ENCODE measurements at places on chromosomes 2 and 18.

GRCh38 chr2:205138735-205139134 lies 543.6 kb upstream of the NRP2 start:
- no peak for DNase-seq

- DNase-seq = no peak
These were observed 66.3 kb upstream of the NABP1 start for GRCh38 chr2:191611614-191612013.

- no peak for DNase-seq
These were observed 20.4 kb upstream of the LYG2 start for GRCh38 chr2:99275882-99276281.

DNA sequence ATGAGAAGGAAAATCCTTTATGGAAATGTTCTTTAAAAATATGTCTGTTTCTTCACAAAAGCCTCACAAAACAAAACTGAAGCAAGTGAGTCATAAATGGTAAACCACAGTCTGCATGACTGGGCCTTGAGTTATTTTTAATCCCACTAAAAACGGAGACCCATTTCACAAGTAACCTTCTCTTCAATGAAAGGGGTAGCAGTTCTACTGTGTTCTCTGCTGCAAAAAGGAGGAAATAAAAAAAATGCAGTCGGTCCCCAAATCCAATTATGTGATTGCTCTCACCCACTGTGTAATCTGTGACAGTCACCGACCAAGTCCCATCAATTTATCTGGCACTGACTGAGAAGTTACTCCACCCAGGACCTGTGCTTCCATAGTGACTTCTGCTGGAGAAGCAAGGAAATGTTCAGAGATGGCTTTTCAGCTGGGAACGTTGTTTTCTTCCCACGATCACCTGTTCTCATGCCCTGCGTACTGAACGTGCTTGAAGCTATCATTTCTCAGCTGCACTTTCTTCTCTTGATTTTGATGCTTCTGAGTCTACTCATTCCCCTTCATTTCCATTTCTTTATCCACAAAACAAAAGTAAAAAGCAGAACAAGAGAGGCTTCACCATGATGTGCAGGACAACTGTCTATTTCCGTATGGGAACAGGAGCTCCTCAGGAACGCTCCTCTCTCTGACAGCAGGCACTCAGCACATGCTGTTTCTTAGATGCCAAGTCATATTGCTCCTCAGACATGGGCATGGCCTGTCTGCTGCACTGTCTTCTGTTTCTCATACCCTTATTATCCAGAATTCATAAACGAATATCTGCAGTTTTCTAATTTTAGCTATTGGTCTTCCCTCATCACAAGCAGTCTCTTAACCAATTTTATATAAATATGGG lies 80.0 kb upstream of the TMEM200C start:
- no peak for DNase-seq

DNA sequence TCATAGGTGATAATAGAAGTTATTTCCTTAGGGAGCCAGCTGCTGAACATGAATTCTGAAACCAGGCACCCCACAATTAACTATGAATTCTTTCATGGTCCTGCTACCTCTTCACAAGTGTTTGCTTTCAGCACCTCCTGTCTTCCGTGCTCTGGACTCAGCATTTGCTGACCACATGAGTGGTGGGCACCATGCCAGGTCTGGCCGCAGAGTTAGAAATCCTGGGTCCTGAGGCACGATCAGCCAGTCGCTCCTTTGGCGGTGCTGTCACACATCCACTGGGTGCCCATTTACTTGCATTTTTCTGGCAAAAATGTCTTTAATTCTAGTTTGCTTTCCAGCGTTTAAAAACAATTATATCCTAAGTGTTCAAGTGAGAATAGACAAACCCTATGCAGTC lies 196.4 kb upstream of the PXDN start:
- DNase-seq = no peak

DNA sequence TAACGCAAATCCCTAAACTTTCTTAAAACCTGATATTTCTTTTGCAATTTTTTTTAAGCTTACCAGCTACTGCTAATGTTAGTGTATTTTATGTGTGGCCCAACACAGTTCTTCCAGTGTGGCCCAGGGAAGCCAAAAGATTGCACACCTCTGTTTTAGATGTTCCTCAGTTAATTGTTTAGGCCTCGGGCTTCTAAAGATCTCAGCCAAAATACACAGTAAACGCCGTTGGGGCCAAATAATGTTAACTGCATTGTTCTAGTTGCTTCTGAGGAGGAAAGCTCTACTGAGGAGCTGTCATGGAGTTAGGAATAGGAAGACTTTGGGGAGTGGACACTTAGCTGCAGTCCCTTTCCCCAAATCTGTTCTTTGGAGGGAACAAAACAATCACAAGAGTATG lies 2.0 kb downstream of the HSPE1 start:
- no peak for DNase-seq

GRCh38 chr18:76487782-76488181 lies 7.3 kb downstream of the ZNF516 start:
- DNase-seq = no peak

- DNase-seq = no peak
These were observed 69.2 kb downstream of the PRELID3A start for GRCh38 chr18:12476955-12477354.

DNA sequence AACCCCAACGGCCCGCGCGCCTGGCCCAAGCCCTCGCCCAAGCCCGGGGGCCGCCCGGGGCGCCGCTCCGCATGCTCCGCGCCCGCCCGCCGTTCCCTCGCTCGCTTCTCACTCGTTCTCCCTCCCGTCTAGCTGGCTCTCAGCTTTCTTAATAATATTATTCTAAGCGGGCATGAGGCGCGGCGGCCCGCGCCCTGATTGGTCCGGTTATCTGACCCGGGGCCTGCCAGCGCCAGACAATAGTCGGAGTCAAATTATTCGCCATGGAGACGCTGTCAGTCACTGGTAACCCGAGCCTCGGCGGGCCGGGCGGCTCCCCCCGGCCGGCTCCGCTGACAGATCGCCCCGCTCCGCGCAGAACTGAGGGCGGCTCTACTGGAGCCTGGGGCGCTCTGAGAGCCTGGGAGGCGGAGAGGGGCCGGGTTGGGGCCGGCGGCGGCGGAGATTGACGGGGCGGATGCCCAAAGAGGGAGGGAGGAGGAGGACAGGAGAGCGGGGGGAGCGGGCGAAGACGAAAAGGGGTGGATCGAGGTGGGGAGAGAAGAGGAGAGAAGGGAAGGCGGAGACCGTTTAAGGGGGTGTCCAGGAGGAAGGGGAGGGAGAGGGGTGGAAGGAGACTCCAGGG lies at the start of gene SIX2:
Gene SIX2, minus strand, starts transcription at position 150 of the 625 bp plus-strand sequence. CDS start 342 bp downstream, outside the sequence.
- no peak for DNase-seq

DNA sequence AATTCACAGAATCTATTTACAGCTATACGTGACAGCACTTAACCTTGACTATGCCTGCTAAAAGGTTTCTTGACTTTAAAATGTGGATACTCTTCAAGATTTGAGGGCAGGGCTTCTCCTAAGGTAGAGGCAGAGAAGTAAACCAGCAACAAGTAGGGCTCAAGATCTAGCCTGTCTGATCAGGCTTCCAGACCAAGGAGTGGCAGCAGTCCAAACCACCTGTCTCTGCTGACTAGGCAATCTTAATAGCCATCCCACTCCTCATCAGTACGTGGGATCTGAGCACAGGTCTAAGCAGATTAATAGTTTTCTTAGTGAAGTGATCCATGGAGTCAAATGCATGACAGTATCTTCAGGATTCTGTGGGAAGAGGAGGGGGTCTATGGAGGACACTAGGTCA lies 100.4 kb downstream of the GPD2 start:
- DNase-seq = no peak

DNA sequence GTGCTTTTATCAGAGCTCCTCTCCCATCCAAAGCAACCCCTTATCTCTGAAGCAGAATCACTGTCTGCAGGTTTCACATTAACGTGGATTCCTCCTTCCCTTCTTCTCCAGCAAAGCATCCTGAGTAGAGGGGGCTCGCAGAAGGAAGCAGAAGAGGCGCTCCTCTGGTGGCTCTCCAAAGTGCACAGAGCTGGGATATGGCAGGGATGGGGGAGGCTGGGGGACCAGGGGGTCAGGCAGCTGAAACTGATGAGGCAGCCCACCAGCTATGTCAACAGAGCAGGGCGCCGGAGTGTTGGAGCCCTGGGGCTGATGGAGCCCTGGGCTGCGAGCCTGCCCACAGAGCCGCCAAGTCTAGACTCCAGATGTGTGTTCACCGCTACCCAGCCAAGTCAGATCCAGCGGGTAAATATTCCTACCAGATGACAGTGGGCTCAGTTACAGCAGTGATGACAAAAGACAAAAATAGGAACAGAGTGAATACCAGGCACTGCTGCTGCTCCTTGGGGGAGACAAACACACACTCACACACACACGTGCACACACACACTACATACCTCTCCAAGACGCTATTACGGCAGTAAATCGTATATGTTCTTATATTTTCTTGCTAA lies 678.3 kb upstream of the ID2 start:
- no peak for DNase-seq

- DNase-seq = no peak
These were observed 391.8 kb upstream of the CRIM1 start for GRCh38 chr2:35963824-35964223.

DNA sequence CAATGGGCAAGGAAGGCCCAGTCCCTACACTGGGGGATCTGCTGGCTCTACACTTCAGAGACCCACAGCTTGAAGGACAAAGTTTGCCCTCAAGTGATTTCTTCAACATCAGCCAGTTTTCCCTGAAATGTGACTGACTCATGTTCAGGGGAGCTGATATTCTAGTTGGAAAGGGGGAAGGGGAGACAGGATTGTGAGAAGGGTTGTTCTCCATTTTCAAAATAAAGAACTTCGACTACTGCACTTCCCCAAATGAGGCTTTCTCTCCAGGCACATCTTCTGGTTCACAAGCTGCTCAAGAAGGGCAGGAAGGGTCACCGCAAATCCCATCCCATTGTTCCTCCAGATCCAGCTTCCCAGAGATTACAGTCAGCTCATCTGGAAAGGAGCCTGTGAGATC lies 117.6 kb downstream of the BCL2L11 start:
- no peak for DNase-seq

GRCh38 chr2:106078096-106078495 lies 116.0 kb downstream of the UXS1 start:
- no peak for DNase-seq

DNA sequence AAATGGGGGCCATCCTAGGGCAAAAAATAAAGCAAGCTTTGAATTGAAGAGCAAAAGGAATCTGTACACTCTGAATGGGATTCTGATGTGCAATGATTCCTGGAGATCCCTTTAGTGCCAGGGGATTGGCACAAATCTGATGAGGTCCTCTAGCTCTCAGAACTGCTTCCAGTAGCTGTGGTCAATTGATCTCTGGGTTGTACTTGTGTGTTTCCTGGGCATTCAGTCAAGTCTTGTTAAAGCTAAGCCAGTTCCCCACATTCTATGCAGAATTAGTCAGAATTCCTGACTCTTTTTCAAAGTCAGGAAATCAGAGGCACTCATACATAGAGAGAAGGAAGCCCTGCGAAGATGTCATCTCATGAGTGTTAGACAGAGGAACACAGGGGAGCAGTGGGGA lies 161.3 kb downstream of the DNER start:
- no peak for DNase-seq

GRCh38 chr2:219214141-219214540 lies 4.6 kb downstream of the ABCB6 start:
- DNase-seq = no peak

GRCh38 chr18:2150566-2150965 lies 420.7 kb downstream of the METTL4 start:
- DNase-seq = no peak

- DNase-seq = no peak
These were observed 593.5 kb downstream of the BCL11A start for GRCh38 chr2:59959944-59960343.

DNA sequence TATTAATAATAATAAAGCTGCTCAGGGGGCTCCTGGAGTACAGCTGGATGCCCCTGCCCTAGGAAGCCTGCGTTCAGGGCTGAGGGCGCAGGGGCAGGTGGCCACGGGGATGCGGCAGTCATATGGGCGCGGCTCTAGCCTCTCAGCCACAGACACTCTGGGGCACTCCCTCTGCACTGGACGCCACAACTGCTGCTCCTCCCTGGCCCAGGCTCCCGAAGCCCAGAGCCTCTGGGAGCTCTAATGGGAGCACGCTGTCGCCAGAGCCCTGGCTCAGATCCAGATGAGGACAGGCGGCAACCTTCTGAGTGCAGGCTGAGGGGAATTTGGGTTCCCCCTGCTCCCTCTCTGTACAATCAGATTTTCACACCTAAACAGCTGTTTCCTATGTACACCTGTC lies 93.6 kb downstream of the MTCL1 start:
- no peak for DNase-seq

- DNase-seq = no peak
These were observed 280.3 kb upstream of the SKOR2 start for GRCh38 chr18:47531717-47532116.

GRCh38 chr2:88198308-88198707 lies 28.2 kb downstream of the THNSL2 start:
- no peak for DNase-seq

GRCh38 chr2:1623906-1624445 lies 120.3 kb downstream of the PXDN start:
- DNase-seq = no peak

DNA sequence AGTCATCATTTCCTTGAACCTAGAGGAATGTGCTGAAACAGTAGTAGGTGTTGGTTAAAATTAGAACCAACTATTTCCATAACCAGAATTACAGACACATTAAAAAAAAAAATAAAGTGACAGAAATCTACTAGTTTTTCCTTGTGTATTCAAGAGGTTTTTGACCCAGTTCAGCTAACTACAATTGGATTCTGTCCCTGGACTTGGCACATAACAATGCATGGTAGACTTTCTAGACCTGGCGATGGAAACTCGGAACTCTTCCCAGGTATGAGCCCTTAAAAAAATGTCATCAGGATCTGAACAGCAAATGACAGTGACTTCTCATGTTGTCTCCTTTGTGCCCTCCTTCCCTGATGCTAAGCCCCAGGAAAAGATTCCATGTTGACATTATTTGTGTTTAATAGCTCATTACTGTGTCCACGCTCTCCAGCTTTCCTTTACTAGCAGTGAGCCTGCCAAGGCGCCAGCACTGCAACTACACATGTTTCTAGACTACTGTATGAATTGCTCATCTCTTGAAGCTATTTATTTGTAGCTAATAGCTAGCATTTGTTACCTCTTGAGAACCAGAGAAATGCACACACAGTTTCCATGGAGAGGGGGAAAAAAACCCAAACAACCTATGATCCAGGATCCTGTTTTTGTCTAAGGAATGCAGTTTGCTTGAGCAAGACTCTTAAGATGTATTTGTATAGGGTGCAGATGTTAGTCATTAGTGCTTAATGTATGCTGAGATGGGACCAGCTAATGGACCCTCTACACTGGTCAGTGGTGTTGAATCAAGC lies 148.5 kb downstream of the FMNL2 start:
- no peak for DNase-seq

All from CD4-positive, alpha-beta T cell (primary cell).